ENCODE measurements at places on chromosomes 5 and 9.

DNA sequence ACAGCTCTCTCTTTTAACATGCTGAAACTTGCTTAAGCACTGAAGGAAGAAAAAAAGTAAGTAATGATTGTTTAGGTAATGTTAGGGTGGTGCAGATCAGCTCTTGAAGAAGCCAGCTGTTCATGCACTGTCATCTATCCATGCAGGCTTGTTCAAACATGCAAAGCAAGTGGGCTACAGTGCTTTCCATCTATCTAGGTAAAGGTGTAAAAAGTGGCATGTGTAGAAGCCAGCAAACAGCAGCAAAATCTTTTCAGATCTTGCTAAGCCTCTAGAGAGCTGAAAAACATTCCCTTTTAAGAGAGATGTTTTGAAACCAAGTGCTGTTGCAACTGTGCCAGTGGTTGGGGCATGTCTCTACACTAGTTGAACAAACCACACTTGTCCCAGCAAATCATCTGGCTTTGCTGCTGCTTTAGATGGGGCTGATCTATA lies 214.4 kb downstream of the EFNA5 start:
- no peak for DNase-seq

DNA sequence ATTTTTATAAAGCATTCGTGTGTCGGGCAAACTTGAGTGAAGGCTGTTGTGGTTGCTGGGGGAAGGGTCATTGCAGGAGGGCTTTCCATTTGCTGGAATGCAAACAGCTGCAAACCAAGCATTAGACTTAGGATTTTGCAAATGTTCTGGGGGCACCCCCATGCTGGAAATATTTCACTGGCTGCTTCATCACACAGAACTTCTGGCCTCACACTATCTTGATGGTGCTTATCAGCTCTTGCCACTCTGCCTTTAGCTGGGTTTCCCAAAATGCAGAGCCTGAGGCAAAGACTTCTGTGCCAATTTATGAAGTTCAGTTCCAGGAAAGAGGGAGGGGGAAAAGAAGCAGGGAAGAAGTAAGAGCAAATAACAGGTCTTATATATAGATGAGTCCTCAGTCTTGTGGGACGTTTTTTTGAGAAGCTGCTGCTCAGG lies 8.6 kb upstream of the COL15A1 start:
- no peak for DNase-seq

DNA sequence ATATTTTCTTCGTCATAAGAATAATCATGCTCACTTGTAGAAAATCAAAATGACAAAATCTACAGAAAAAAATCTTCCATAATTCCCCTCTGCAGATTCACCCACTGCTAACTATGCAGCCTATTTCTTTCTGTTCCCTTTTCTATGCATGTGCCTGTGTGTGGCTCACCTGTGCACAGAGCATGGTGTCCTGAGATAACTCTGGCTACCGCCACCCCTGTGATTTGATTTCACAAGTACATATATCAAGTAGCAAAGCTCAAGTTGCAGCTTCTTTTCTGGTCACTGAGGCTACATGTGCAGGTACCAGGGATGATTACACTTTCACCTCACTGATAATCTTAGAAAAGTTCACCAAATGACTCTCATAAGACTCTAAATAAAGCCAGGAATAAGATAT lies 18.4 kb upstream of the ISCA1 start:
- DNase-seq, result no peak

- DNase-seq, result no peak
Measured at GRCh38 chr5:58927938-58928337, 345.1 kb downstream of the RAB3C start.

DNA sequence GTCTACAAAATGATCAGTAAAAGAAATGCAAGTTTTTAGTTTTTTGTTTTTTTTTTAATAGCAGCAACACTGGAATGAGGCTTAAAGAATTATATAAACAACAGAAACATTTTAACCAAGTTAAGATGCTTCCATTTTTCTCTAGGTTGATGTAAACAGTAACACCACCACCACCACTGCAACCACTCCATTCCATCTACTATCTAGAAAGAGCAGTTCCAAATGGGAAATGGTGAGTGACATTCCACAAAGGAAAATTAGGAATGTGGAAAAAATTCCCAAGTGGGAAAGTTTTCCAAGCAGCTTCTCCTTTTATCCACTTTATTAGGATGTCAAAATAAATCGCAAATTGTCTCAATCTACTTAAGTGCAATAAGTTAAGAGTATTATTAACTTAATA lies 32.6 kb downstream of the SLC38A9 start:
- no peak for DNase-seq

DNA sequence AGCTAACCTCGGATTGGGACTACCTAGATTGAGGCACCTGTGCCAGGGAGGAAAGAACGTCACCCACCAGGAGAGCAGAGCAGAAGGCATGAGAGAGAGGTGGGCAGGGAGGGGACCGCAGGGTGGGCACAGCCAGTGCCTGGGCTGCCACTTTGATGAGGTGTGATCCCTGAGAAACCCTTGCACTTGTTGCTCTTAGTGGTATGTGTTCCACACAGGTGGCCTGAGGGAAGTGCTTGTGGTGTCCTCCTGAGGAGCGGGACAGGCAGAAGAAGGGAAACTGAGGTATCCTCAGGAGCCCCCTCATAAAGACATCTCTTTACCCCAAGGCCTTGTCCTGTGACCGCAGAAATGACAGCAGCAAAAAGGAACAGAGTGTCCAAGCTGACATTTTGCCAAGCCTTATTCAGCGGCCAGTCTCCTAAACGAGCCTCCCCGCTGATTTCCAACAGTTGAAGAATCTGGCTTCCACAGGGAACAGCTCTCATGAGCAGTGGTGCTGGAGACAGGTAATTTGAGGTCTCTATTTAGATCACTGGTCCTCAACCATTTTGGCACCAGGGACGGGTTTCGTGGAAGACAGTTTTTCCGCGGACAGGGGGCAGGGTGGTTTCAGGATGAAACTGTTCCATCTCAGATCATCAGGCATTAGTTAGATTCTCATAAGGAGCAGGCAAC lies 82.4 kb downstream of the FOXD1 start:
- no peak for DNase-seq

DNA sequence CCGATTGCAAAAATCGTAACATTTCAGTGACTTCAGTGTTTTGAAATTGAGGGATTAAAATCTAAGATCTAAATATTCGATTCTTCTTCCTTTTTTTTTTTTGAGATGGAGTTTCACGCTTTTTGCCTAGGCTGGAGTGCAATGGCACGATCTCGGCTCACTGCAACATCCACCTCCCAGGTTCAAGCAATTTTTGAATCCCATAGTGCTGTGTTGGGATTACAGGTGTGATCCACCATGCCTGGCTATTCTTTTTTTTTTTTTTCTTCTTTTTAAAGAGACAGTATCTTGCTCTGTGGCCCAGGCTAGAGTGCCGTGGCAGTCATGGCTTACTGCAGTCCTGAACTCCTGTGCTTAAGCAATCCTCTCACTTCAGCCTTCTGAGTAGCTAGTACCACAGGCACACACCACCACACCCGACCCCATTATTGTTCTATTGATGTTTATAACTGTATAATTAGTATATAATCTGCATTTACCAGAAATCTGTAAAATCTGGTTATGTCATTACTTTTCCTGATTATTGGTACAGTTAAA lies 42.7 kb downstream of the NSD1 start:
- DNase-seq, result no peak

DNA sequence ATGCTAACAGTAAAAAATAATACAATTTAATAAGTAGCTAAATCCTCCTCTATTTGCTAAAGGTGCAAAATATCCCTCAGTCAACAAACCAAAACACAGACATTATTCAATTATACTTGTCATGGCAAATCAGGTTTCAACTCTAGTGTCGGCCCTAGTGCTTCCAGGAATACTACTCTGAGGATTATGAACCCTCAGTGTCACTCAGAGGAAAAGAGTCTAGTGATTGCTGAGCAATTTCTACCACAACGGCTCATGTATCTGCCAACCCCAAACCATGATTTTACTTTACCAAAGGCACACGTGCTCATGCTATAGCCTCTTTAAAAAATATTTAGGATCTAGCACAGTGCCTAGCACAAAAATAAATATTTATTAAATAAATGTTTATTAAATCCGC lies 21.0 kb downstream of the RICTOR start:
- no peak for DNase-seq

DNA sequence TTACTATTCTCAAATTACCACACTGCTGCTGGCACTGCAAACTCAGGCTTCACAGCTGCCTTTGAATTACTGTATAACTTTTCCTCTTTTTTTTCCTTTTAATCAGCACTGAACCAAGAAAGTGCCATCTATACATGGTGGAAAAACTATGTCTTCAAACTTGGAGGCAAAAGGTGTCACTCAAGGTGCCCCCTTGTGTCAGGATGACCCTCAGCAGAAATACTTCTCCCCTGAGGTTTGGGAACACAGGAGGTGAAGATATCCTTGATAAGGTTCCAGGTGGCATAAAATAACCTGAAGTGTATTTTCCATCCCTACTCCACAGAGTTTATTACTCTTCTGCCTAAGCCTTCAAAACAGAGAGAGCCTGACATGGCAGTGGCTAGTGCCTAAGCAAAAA lies 14.5 kb downstream of the FRMD3 start:
- no peak for DNase-seq

GRCh38 chr5:73417303-73418034 lies 31.1 kb downstream of the FOXD1 start:
- no peak for DNase-seq

DNA sequence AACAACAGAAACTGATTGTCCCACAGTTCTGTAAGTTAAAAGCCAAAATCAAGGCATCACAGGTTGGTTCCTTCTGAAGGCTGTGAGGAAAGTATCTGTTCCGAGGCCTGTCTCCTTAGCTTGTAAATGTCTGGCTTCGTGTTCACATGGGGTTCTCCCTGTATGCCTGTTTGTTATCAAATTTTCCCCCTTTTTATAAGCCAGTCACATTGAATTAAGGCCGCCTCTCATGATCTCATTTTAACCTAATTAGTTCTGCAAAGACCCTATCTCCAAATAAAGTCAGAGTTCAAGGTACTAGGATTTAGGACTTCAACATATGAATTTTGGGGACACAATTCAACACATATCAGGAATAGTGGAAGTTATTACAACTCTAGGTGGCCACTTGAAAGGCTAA lies 331.5 kb downstream of the PIK3R1 start:
- no peak for DNase-seq

DNA sequence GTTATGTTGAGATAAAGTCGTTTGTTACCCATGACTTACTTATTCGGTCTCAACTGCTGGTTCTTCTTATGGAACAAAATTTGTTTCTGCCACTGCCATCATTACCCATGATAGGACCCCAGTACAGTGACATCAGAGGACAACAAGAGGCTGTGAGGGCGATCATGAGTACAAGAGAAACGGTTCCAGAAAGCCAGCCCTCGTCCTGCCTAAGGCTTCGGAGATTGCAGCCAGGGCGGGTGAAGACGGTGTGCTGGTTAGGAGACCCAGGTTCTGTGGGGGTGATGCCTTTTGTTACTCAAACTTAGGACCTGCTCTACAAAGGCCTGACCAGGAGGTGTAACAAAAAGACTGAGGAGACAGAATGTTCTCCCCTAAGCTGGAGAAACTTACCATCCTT lies 10.9 kb downstream of the FYB1 start:
- DNase-seq, result no peak

- DNase-seq, result no peak
Measured at GRCh38 chr5:171975877-171976667, 30.4 kb downstream of the FBXW11 start.

GRCh38 chr9:132551556-132551955 lies 30.9 kb upstream of the BARHL1 start:
- no peak for DNase-seq

DNA sequence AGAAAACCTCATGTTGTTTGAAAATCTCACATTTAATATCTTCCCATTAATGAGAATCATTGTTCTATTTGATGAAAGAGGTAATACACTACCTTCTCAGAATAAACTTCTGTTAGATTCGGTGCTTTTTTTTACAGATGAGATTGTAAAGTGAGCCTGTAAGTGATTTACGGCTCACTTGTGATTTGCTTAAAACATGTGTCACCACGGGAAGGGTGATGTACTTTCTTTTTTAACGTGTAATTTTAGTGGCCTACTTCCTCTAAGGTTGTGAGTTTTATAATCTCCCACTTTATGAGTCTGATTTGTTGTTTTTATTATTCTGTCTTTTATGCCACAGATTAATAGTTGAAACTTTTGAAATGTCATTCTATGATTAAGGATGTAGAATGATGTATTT lies 15.9 kb downstream of the ANXA1 start:
- no peak for DNase-seq

All from posterior cingulate gyrus (tissue), 11 donors.